ENCODE measurements at places on chromosomes 6 and 20. TPM values are rescaled to one million over a fixed set of nuclear protein-coding genes. Genes with fewer than 3 reads are reported as not detected.

- no peak for DNase-seq
These were observed 240.8 kb downstream of the SMOC2 start for GRCh38 chr6:168681748-168682147.

- DNase-seq, result no peak
These were observed 46.9 kb downstream of the HLA-A start for GRCh38 chr6:29989211-29989610.

DNA sequence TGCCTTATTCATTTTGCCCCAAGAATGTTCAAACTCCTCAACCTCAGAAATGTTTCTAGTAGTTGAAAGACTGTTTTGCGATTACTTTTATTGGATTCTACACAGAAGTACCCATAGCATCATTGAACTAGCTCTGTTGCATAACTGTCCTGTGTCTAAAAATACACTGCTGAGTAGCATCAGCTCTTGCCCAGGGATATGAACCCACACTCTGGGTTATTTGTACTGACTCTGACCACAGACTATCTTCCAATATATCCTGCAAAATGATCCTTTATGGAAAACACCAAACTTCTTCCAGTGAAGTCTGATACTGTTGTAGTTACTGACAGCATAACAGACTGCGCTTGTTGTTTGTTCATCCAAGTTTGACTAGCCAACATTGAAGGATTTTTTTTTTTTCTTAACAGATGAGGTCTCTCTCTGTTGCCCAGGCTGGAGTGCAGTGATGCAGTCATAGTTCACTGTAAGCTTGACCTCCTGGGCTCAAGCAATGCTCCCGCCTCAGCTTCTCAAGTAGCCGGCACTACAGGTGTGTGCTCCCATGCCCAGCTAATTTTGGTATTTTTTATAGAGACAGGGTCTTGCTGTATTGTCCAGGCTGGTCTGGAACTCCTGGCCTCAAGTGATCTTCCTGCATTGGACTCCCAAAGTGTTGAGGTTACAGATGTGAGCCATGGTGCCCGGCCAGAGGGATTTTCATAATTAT is 49.9 kb downstream of the TULP4 start:
- DNase-seq, result no peak

DNA sequence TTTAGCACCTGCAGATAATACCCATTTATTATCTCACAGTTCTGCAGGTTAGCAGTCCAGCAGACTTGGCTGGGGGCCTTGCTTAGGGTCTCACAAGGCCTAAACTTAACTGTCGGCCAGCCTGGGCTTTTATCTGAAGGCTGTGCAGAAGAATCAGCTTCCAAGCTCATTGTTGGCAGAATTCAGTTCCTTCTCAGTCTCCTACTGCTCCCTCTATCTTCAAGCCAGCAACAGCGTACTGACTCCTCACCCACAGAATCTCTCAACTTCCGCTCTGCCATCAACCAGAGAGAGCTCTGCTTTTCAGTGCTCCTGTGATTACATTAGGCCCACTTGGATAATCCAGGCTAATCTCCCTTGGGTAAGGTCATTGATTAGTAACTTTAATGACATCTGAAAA is 30.2 kb upstream of the NHSL1 start:
- no peak for DNase-seq

DNA sequence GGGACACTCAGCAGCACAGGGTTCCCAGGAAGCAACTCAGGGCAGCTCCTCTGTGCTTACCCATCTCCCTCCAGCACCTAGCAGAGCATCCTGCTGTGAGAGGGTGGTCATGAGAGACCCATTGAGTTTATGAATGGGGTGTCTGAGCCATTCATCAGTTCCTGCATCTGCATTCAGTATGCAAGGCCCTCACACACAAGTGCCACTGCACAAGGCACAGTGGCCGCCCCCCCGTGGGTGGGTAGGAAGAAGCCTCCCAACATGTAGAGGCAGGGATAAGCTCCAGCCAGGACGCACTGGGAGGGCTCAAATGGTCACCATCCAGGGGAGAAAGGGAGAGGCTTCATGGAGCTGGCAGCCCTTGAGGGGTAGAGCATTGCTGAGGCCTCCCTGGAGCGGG is 43.0 kb downstream of the FOXP4 start:
- no peak for DNase-seq

DNA sequence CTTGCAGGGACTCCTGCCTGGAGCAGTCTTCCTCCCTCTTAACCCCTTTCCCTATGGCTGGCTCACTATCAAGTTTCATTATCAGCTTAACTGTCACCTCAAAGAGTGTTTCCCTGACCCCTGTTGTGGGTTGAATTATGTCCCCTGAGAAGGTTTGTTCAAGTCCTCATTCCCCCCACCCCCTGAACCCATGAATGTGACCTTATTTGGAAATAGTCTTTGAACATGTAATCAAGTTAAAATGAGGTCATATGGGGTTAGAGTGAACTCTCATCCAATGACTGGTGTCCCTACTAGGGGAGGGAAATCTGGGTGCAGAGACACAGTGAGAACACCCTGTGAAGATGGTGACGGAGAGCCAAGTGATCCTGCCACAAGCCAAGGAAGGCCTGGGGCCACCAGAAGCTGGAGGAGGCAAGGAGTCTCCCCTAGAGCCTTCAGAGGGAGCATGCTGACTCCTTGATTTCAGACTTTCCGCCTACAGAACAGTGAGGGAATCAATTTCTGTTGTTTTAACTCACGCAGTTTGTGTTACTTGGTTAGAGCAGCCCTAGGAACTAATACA is 165.2 kb upstream of the TOP1 start:
- DNase-seq, result no peak

GRCh38 chr20:54590856-54591255 is 115.5 kb downstream of the DOK5 start:
- DNase-seq, result no peak

DNA sequence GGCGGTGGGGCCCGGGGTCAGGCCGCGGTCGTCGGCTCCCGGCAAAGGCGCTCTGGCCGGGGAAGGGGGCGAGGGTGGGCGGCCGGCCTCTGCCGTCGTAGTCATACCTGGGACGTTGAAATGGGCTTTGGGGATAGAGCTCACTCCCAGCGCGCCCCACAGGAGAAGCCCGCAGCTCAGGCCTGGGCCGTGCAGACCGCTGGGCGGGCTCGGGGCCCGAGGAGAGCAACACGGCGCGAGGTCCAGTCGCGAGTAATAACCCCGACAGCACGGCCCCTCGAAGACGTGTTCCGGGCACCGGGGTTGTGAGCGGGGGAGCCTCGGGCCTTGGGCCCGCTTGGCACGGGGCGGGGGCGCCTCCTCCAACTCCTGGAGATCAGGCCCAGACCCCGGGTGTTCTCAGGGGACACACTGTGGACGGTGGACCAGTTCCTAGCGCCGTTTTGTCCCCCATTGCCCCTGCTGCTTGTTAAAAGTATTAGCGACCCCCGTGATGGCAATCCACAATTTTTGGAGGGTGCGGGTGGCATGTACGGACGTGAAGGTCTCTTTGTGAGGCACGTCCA is 10.9 kb downstream of the FOXC1 start:
- no peak for DNase-seq

DNA sequence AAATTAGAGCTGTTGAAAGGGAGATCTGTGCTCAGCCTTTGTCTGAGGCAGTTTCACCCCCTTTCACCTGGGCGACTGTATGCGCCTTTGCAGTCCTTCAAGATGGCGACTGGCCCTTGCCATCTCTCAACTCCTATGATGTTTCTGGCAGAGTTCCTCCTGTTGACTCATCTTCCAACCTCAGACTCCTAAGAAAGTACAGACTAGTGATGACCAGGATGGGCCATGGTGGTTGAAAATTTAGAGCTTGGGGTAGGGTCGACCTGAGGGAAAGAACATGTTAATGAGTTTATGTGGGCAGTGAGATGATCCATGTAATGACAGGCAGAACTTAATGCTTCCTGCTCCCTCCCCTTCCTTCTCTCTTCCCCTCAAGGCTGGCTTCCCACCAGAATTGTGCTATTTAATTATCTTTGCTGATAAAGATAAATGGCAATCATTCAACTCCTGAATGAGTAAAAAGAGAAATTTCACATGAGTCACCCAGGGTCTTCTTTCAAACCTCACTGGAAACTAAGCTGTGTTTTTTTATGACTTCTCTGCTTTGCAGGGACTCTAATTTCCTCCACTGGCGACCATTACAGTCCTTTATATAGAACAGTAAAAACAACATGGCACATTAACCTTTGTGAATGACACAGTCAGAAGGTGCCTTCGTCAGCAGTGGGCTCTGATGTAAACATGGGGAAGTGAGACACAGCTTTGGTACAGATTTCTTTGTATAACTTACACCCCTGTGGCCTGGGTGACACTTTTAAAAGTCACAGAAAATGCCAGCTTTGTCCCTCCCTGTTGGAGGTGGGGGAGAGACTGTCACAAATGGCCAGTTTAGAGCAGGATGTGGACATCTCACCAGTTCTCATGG is 103.5 kb downstream of the SCP2D1 start:
- no peak for DNase-seq

The SDCBP2 gene
- total RNA-seq, result 1.4 TPM
